ENCODE measurements at places on chromosomes 12 and 14. TPM values are rescaled to one million over a fixed set of nuclear protein-coding genes. Genes with fewer than 3 reads are reported as not detected.

DNA sequence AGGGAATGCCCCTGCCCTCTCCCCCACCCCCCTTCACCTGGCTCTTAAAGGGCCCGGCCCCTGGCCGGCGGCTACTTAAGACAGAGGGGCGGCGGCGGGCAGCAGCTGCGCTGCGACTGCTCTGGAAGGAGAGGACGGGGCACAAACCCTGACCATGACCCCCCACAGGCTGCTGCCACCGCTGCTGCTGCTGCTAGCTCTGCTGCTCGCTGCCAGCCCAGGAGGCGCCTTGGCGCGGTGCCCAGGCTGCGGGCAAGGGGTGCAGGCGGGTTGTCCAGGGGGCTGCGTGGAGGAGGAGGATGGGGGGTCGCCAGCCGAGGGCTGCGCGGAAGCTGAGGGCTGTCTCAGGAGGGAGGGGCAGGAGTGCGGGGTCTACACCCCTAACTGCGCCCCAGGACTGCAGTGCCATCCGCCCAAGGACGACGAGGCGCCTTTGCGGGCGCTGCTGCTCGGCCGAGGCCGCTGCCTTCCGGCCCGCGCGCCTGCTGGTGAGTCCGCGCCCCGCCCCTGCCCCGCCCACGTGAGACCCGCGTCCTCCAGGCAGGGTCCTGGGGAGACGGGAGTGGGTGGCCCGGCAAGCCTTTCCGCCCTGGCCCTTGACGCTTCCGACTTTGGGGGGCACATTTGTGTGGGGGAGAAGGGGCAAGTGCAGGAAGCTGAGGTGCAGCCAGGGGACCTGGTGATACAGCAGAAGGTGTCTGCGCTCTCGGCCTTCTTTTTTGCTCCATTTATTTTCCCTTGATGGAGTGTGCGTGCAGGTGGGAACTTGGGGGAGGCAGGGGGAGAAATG is at the start of gene IGFBP6:
Gene IGFBP6, plus strand, starts transcription at position 104 of the 790 bp plus-strand sequence. Its CDS starts 51 bp downstream, at position 155.
- peak; percentile 83 for DNase-seq

DNA sequence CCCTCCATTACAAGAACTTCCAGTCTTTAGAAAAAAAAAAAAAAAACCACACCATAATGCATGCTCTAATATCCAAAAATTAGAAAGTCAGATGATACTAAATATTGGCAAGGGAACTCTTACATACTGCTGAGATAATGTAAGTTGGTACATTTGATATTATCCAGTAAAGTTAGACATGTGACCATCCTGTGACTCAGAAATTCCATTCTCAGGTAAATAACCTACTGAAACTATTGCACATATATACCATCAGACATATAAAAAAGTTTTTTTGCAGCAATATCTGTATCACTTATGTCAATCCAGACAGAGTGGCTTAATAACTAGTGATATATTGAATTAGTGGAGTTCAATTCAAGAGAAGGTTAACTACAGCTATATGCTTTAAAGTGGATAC is 63.5 kb downstream of the KITLG start:
- DNase-seq = no peak

DNA sequence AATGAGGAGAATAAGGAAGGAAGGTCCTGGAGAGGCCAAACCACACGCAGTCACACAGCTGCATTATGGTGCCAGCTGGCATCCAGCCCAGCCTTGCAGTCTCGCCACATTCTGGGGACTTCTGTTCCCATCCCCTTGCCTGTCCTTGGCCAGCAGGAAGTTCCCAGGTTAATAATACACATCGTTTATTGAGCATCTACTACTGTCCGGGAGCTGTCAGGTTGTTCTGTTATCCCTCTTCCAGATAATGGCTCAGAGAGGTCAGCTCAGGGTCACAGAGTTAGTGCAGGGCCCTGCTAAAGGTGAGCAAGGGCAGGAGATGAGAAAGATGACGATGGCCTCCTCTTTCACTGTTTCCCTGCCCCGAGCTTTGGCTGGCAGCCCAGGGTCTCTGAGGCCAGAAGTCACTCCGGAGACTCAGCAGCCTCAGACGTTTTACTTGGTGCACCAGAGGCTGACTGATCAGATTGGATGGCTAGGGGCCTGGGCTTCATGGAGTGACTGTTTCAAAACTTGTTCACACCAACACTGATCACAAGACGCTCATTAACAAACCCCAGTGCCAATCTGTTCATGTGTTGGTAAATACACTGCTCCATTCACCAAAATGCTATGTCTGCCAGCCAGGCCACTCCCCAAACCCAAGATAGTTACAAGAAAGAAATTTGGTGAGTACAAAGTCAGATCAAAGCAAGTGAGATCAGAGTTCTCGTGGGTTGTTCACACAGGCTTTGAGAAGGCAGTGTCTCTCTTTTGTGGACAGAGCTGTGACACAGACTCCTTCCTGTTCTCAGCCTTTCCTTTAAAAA is 79.2 kb downstream of the B4GALNT3 start:
- peak; percentile 83 for DNase-seq

DNA sequence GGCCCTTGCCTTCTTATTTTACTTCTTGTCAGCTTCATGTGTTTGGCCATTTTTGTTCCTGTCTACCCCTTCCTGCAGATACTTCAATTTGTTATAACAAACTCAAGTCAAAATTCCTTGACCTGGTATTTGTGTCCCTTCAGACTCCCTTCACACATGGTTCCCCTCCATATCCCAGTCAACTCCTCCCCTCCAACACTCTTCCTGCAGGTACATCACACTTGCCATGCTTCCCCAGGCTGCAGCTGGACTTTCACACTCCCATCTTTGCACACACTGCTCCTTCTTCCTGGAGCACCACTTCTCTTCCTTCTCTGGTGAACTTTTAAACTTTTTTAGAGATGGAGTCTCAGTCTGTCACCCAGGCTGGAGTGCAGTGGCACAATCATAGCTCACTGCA is 18.9 kb upstream of the FIGNL2 start:
- no peak for DNase-seq

DNA sequence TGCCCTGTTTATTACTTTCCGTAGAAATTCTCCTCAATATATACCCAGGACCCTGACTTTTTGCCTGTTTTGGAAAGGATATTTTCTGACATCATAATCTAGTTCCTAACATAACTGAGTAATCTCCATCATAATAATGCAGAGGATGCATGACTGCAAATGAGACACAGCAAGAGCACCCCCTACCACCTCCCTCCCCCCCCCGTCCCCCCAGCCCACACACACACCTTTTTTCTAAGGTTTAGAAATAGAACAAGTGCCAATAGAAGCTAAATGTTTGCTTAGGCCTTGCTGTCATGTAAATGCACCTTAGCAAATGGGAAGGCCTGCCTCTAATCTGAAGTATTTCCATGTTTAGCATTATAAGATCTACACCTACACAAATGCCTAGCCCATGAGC is at the start of gene PTHLH:
Gene PTHLH, minus strand, starts transcription at position 13 of the 400 bp plus-strand sequence. CDS start 3,239 bp downstream, outside the sequence.
- DNase-seq = no peak

DNA sequence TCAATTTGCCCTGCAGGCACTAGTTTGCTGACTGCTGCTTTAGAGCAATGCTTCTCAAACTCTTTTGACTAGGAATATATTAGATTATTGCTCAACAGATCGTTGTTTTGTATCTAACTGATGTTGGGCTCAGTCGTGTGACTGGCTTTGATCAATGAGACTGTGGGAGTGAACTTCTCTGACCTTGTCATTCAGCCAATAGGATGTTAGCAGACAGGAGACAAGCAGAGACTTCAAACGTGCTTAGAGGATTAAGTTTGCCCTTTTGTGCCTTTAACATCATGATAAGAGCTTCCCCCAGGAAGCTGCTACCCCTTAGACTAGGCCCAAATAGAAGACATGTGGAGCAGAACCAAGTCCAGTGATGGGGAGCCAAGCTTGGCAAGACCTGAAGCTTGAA is 76.7 kb upstream of the ELK3 start:
- no peak for DNase-seq

DNA sequence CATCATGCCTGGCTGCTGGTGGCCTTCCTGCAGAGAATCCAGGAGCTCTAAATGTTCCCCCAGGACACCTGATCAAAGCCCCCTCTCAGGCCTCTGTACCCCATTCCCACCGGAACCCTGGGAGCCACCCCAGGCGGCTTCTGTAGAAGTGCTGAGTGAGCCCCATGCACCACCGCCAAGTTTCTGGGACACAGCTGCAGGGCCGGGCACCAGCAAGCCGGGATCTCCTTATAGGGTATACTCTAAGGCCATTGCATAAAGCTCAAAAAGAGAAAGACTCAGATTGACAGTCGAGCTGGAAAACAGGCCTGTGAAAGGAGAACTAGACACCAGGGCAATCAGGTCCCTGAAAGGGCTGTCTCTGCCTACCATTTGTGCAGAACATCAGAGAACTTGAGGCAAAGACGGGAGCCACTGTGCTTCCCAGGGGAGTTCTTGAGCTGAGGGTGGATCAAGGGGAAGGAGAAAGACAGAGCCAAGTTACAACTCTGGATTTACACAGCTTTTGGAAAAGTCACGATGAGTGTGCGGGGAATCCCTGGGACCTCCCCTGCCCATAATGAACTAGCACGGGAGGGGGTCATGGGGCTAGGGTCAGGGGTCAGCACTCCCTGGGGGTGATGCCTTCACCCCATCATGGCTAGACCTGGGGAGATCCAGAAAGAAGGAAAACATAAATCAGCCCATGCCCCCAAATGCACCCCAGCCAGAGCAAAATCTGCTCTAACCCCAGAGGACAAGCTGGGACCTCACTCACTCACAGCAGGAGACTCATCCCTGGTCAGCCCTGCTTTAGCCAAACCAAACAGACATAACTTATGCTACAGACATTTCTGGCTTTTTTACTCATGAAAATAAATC is 51.1 kb downstream of the ITPK1 start:
- no peak for DNase-seq

- DNase-seq = no peak
Observed at GRCh38 chr12:5138256-5138655, 94.6 kb downstream of the KCNA5 start.

DNA sequence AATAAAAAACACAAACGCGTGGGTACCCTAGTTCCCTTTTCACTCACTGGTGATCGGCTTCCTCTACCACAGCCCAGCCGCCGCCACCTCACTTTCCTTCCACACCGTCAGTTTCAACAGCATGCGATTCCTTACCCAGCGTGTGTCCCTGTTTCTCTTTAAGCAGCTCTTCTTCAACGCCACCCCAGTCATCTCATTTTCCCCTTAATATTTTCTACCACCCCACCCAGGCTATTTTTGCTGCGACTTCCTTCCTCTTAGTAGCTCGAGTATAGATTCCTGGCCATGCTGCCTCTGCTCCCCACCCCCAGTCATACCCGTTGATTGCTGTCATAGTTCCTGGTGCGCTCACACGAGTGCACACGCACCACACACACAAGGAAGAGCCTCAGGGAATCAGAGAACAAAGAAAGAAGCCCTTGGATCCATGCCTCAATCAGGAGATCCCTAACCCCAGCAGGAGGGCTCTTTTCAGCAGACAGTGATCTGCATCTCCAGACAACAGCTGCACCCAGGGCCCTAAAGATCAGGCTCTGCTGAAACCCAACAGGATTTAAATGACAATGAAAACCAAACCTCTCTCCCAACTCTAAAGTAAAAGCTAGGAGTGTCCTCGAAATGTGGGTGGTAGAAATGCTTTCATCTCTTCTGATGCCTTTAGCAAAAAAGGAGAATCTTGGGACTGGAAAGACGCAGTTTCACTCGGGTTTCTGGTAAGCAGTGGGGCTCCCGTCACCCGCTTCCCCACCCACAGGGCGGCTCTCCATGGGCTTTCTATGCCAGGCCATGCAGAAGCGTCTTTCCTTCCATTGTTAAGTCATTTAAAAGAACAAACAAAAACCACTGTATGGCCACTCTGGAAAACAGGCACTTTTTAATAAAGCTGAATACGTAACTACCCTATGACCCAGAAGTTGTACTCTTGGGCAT is 23.8 kb downstream of the VPS37B start:
- DNase-seq = no peak

- peak; percentile 76 for DNase-seq
Observed at GRCh38 chr12:56521209-56521589, 421 bp upstream of the RBMS2 start.

- DNase-seq = peak; percentile 51
Observed at GRCh38 chr14:93725002-93725582, 63.2 kb downstream of the PRIMA1 start.

DNA sequence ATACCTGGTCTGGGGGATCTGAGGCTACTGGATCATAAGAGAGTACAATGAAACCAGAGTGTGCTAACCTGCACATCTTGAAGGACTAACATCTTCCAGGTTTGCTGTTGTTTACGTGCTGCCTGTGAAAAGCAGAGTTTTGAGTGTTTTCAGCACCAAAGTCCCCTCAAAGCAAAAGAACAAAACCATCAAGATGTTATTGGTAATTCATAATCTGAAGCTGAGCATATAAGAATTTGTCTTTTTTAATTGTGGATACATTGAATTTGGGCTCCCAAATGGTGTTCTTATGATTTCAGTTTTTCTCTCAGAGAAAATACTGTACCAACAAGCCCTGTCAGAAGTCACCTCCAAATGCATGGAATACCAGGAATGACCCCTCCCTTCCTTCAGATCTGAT is 110.2 kb downstream of the BTG1 start:
- no peak for DNase-seq

- no peak for DNase-seq
Observed at GRCh38 chr12:116837097-116837496, 44.1 kb downstream of the HRK start.

GRCh38 chr12:56257491-56258067 is 605 bp downstream of the ANKRD52 start:
- no peak for DNase-seq

- DNase-seq = no peak
Observed at GRCh38 chr12:13093191-13093847, 10.1 kb downstream of the GSG1 start.

FOXG1 gene
- total RNA-seq = not detected

SYNDIG1L gene
- total RNA-seq = 2.9 TPM

PPP2R3C gene
- total RNA-seq = 34.2 TPM

HNRNPA1 gene
- 498 TPM for total RNA-seq

CATSPERB gene
- 3.0 TPM for total RNA-seq

SMIM41 gene
- 6.1 TPM for total RNA-seq

GDF11 gene
- 5.8 TPM for total RNA-seq

HOXC13 gene
- total RNA-seq = not detected

Measured in upper lobe of right lung (tissue), 1 donor.